ENCODE measurements at places on chromosomes 6 and 20. TPM values are rescaled to one million over a fixed set of nuclear protein-coding genes. Genes with fewer than 3 reads are reported as not detected.

Gene ANKRD66
- total RNA-seq, result not detected

Gene EYA4
- not detected for total RNA-seq

Gene ZC2HC1B
- not detected for total RNA-seq

Gene PXDC1
- total RNA-seq, result 0.18 TPM

Gene JPH2
- not detected for total RNA-seq

- DNase-seq, result peak; percentile 79
Observed at GRCh38 chr6:142902636-142903053, 42.3 kb downstream of the HIVEP2 start.

- no peak for DNase-seq
Observed at GRCh38 chr6:27617046-27617687, 144.3 kb upstream of the ZNF184 start.

- DNase-seq, result no peak
Observed at GRCh38 chr20:47734870-47735269, 50.4 kb downstream of the SULF2 start.

DNA sequence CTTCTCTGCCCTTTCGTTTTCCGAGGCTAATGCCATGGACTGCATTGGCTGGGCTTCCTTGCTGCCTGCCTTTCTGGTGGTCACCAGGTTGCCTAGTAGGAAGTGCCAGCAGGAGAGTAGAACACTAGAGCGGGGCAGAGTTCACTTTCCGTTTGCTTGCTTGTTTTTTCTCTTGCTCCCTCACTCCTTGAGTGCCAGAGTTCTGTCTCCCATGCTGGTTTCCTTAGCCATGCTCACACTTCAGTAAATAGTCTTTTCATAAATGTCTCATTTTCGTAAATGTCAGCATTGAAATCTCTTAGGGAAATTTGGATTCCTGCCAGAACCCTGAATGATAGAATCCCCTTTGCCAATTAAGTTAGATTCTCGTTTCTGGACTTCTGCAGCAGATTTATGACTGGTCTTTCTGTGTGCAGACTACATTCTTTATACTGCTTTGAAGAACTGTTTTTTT, 63.9 kb downstream of the FAM83B start:
- DNase-seq, result no peak

DNA sequence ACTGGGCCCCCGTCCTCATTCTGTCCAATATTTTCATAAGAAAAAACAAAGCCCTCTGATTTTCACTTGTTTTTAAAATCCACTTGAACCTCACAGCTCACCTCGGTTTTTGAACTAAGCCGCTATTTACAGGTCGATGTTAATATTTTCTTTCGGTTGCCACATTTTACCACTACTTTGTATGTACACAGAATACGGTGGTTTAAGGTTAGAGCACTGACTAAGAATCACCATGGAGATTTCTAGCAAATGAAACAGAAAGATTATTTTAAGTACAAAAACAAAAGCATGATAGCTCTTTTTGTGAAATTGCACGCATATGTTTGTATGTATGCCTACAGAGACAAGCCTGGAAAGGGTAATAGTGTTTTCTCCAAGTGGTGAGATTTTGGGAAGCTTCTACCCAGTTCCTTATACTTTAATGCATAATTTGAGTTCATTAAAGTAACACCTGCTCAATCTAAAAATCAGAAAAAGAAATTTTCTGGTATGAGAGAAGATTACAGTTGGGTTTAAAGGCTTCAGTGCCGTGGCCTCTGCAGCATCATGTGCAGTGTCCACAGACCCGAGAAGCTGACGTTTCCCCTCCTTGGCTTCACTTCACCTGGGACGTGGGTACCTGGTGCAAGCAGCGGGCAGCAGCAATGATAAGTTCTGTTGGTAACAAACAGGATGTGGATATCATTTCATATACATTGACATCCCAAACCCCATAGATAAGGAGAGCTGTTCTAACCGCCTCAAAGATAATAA, 144.0 kb downstream of the UST start:
- DNase-seq, result no peak

- DNase-seq, result no peak
Observed at GRCh38 chr6:148854992-148855391, 108.2 kb downstream of the UST start.

DNA sequence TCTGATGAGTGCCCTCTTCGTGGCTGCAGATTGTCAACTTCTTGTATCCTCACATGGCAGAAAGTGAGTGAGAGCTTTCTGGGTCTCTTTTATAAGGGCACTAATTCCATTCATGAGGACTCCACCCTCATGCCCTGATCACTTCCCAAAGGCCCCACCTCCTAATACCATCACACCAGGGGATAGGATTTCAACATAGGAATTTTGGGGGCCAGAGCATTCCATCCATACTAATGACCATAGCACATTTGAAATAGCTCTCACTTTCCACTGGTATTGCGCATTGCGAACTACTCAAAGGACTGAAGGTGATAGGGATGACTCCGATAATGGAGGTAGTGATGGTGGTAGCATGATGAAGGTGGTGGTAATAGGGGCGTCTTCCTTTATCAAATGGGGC, 324.3 kb downstream of the PRL start:
- no peak for DNase-seq

DNA sequence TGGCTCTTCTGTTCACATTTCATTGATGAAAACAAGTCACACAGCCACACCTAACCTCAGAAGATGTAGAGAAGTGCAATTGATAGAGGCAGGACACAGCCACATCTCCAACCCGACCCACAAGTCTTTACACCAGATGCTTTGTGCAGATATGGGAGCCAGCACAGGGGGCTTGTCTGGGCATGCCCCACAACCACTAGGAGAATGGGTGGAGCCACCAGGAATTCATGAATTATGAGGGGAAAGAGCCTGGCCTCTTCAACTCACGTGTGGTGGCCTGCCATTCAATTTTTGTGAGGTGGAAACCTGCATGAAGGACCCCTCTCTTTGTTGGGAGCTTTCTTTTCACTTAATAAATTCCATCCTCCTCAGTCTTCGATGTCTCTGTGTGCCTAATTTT, 79.1 kb downstream of the OGFRL1 start:
- no peak for DNase-seq

GRCh38 chr6:39847221-39847620, 55.0 kb downstream of the DAAM2 start:
- no peak for DNase-seq
